ENCODE measurements at places on chromosomes 13 and 19. TPM values are rescaled to one million over a fixed set of nuclear protein-coding genes. Genes with fewer than 3 reads are reported as not detected.

GRCh38 chr13:19089315-19089714 is 92.3 kb downstream of the TUBA3C start:
- H3K4me1 ChIP-seq, result no peaks in the 10 kb centered on the region
- DNase-seq, result peak; percentile 39
- H3K27me3 ChIP-seq, result no peaks in the 10 kb centered on the region

- no peak overlapping the region for H3K4me3 ChIP-seq
- no peaks in the 10 kb centered on the region for H3K36me3 ChIP-seq
- peaks cover 7% of the 10 kb centered on the region for H3K4me1 ChIP-seq
- H3K27me3 ChIP-seq, result no peaks in the 10 kb centered on the region
- no peak overlapping the region for H3K27ac ChIP-seq
Measured at GRCh38 chr13:105937451-105937850, 598.0 kb downstream of the EFNB2 start.

- peaks cover 13% of the 10 kb centered on the region for H3K4me1 ChIP-seq
- H3K27me3 ChIP-seq, result no peaks in the 10 kb centered on the region
- H3K27ac ChIP-seq, result no peak overlapping the region
- DNase-seq, result no peak
- H3K4me3 ChIP-seq, result no peak overlapping the region
- no peaks in the 10 kb centered on the region for H3K36me3 ChIP-seq
Measured at GRCh38 chr13:113151745-113152690, 6.4 kb upstream of the PROZ start.

- H3K4me3 ChIP-seq, result no peak overlapping the region
- no peak for DNase-seq
- no peaks in the 10 kb centered on the region for H3K36me3 ChIP-seq
- no peaks in the 10 kb centered on the region for H3K27me3 ChIP-seq
- no peaks in the 10 kb centered on the region for H3K4me1 ChIP-seq
Measured at GRCh38 chr19:21626924-21627697, 121.7 kb downstream of the ZNF429 start.

Gene FXYD1
- polyA plus RNA-seq, result not detected

All from SK-N-SH (cell line).